DMS 273 treated with DMSO at 0.1 percent for 48 hours (cell line): ENCODE measurements at places on chromosomes 3 and 15.

GRCh38 chr3:169420429-169420828 is 243.1 kb downstream of the MECOM start:
- no peak for DNase-seq

DNA sequence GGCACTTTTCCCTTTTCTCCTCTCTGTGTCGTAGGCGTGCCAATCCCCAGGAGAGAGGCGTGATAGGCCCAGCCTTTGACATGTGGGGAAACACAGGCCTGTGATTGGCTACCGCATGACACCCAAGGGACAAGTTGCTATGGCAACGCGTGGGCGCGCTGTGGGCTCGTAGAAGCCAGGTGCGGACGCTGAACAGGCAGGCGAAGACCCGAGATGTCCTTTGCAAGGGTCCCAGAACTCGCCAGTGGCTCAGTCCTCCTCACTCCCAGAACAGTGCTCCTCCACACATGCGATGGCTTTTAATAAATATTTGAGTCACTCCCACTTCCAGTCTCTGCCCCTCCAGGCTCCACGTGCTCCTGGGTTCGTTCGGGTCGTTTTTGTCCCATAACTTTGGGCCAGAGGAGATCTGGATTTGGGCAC is 4.2 kb downstream of the SLC51B start:
- peak; percentile 66 for DNase-seq

GRCh38 chr3:9349321-9350117 is 13.3 kb upstream of the THUMPD3 start:
- no peak for DNase-seq

DNA sequence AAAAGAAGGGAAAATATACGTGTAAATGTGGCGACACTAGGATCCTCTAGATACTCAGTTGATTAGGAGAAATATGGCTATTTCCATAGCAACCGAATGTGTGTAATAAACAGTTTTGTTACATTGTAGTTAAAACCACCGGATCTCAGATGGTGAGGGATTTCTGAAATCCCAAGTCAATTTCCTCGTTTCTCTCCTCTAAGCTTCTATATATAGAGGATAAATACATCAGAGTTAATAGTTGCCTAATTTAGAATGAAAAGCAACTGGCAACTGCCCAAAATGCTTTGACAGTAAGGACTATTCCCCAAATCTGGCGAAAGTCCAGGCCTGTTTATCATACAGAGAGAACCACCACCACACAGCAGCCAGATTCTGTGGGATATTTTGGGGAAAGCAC is 112.6 kb downstream of the GABRB3 start:
- DNase-seq: no peak

- no peak for DNase-seq
Observed at GRCh38 chr3:126568776-126569342, 10.1 kb upstream of the C3orf22 start.

GRCh38 chr15:70088455-70088854 is 9.3 kb downstream of the TLE3 start:
- DNase-seq: no peak

DNA sequence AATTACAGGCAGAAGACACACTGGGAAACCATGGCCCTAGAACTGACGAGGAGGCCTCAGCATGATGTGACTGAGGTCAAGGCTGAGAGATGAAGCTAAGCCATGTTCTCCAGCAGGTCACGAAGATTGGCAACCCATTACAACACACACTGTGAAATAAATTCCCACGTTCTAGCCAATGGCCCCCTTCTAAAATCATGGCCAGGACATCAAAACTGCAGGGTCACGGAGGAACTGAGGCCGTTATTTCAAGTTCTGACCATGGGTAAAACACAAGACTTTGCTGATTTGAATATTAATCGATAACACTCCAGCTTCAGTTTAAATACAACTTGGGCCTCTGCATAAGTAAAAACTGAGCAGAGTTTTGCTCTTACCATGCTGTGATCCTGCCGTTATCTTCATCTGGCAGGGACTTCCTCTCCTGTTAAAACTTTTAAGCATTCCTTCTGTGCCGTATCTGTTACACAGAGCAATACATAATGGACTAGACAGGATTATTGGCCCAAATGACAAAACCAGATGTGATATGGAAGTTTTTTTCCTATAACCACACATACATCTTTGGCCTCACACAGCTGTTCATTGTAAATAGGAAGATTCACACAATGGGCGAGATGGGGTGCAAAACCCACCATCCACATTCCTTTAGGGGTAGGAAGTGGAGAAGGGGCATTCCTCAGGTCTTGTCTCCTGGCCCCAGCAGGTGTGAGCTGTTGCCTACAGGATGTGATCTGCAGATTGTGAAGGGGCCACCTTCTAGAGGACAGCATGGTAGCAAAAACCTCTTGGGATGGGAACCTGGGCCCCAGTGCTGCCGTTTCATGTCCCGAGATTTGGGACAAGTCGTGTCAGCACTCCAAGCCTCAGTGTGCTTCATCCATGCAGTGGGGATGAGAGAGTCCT is 207.4 kb downstream of the OPA1 start:
- DNase-seq: no peak

DNA sequence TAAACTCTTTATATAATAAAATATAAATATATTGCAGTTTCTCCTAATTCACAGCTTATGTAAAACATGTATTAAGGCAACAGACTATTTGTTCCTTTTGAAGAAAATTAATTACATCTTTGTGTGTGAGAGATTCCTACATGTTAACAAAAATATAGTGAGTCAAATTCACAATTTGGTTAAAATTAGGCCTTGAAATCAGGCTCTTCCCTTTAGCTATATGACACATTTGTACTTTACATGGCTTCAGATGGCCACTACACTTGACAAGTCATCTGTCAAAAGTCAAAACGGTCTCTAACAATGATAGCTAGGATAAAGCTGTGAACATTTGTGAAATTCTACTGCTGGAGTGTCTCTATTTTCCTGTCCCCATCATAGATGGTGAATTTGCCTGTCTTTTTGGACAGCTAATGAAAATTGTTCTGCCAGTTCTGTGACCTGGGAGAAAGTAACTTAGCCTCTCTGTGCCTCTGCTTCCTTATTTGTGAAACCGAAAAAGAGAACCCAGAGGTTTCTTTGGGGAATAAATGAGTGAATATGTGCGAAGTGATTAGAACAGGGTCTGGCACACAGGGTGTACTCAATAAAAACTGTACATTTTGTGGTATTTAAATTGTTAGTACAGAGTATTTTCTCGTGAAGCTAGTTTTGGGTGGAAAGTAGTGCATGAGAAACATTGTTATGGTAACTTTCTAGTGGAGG is 23.6 kb downstream of the TM4SF4 start:
- no peak for DNase-seq

DNA sequence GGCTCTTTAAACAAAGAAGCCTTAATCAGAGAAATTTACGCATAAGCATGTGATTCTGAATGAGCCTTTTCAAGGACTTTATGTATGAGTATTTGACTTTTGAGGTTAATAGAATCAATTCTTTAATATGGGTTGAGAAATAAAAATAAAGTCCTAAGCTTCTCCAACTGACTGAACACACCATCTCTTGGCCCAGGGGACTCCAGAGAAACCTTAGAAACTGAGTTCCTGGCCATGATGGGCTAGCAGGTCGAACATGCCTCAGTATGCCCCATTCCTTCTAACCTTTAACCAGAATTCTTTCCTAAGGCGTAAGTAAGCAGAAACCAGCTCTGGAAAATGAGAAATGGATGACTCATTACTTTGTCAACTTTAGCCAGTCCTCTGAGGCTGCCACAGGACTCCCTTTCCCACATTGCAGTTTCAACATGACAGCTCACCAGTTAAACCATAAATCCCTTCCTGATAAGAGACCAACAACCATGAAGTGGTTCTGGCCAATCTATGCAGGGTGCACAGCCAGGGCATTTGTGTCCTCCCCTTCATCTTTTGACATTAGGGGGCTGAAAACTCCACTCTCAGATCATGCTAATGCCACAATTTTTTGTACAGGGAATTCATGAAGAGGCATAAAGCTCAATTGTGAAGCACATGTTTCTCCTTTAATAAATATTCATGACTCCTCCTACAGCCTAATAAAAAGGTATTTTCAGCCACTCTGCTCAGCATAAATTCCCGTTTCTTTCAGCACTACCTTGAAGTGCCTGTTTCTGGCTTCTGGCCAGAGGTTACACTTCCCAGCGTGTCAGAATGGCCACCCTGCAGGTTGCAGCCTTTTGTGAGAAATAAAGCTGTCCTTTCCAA is 33.3 kb downstream of the TM4SF18 start:
- DNase-seq: no peak

DNA sequence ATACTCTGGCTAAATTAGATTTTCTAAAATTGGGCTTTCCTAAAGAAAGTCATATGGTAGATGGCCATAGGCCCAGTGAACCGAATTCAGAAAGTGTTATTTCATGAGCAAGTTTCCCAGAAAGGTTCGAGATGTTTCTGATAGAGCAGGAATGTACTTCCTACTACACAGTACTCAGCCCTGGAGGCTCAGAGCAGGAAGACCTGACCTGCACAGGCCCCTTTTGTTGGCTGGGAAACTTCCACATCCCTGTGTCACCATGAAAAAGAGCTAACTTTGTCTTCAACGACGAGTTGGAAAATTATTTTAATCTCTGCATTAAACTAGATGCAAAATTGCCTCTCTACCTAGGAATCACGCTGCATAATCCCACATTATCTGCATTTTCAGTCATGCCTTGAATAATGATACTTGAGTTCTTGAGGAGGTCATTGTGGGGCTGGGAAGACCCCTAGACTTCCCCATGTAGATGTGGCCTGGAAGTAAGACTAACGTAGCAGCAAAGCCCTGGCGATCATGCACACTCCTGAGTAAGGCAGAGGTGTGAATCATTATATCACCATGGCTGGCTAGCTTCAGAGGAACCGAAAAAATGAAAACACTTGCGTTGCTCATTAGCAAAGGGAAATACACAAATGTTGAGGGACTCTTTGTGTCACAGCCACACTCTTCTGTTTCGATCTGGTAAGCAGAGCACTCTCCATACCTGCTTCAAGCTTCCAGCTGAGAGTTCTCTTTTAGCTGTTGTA is 47.1 kb downstream of the CMTM7 start:
- DNase-seq: no peak

DNA sequence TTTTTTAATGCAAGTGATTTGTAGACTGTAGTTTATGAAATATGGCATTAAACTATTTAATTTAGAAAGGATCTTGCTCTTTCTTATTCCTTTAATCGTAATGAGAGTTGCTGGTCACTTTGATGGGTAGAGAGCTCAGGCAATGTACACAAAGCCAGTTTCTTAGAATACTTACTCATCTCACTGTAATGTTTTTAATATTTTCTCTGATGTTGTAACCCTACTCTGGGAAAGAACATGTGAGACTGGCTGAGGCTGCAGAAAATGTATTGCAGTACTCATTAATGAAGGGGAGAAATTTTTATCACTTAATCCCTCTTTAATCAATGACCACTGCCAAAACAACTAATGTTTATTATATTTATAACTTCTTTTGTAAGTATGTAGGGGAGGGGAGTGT is 479.4 kb upstream of the KCNMB2 start:
- no peak for DNase-seq

DNA sequence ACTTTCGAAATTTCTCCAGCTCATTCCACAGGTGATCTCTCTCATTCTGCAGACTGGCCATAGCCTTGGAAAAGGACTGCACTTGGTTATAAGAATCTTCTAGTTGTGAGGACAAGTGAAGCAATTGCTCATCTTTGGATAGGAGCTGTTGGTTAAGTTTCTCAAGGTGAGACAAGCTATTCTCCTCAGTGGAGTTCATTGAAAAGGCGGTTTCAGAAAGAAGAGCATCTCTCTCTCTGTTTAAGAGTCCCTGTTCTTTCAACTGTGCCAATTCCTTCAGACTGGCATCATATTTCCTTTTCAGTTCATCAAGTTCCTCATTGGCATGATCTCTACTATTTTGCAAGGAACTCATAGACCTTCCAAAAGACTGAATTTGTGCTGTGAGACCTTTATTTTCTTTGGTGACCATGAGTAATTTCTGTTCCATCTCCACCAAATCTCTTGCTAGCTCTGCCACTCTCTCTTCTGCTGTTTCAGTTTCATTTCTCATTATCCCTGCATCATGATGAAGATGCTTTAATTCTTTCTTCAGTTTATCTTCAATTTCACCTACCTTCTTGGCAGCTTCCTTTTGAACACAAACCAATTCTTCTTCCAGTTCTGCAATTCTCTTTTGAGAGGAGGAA is 30.2 kb upstream of the HCLS1 start:
- DNase-seq: no peak

DNA sequence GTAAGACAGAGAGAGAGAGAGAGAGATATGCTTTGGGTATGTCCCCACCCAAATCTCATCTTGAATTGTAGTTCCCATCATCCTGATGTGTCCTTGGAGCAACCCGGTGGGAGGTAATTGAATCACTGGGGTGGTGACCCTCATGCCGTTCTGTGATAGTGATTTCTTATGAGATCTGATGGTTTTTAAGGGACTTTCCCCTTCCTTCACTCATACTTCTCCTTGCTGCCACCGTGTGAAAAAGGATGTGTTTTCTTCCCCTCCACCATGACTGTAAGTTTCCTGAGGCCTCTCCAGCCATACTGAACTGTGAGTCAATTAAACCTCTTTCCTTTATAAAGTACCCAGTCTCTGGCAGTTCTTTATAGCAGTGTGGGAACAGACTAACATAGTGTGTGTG is 60.3 kb downstream of the EOMES start:
- DNase-seq: no peak

- DNase-seq: no peak
Observed at GRCh38 chr15:31216215-31216911, 110.3 kb upstream of the KLF13 start.

- DNase-seq: no peak
Observed at GRCh38 chr3:106114220-106114619, 245.4 kb upstream of the CBLB start.

GRCh38 chr3:174533286-174533685 is 325.8 kb upstream of the NAALADL2 start:
- DNase-seq: no peak

DNA sequence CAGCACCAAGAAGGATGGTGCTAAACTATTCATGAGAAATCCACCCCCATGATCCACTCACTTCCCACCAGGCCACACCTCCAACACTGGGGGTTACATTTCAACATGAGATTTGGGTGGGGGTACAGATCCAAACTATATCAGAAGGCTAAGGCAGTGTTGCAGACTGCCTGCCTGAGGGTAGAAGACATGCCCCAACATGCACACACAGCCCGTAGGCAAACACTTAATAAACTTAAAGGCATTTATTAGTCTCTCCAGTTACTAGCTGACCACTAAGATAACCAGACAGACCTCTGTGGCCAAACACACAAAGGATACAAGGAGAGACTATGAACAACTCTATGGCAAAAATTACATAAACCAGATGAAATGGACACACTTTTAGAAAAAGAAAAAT is 10.2 kb downstream of the FAM162A start:
- no peak for DNase-seq

- no peak for DNase-seq
Observed at GRCh38 chr3:164179110-164179774, 899.1 kb downstream of the SI start.

GRCh38 chr15:73866481-73866880 is 6.9 kb upstream of the TBC1D21 start:
- no peak for DNase-seq

- DNase-seq: peak; percentile 89
Observed at GRCh38 chr3:108391917-108392593, 95.7 kb downstream of the HHLA2 start.

- no peak for DNase-seq
Observed at GRCh38 chr3:16633948-16634347, 28.7 kb upstream of the DAZL start.
